Cerebellum (tissue), 4 donors: ENCODE measurements at places on chromosomes 5 and 9.
A peak's percentile ranks its signal among the peaks of the same experiment; 100 is the strongest.

DNA sequence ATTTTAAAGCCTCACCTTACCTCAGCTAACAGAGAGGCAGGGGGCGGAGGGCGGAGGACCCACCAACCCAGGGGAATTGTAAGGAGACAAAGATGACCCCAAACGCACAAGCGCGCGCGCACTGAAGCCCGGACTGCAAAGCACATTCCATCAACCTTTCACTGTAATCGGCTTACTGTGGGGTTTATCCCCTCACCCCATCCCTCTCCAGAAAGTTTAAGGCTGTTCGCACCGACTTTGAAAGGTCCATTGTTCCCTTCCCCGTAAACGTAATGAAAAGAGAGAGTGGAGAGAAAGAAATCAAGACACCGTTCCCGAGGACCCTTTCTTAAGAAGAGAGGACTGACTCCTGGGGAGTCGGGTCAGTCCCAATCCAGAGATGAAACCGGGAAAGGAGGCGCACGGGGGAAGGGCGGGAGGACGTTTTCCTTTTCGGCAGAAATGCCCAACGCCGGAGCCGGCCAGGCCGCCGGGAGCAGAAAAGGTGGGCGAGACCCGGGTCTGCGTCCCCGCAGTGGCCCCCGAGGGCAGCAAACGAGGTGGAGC lies 464 bp downstream of the CEMIP2 start:
- DNase-seq, result peak; percentile 24

DNA sequence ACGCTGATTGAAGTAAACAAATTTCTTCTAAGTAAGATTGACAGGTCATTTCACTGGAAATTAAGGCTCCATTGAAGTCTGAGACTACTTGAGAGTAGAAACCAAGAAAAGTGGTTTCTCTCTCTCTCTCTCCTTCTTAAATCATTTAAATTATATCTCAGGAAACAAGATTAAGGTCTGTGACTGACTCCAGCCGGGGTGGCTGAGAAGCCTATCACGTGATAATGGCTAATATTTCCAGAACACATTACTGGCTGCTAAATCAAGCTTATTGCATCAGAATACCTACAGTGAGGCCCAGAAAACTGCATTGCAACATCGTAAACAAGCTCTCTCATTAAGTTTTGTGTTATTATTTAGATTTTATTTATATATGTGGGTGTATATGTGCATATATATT lies 88.4 kb downstream of the PTCD2 start:
- DNase-seq, result no peak

- DNase-seq, result no peak
These were observed 53.4 kb upstream of the ALDH1B1 start for GRCh38 chr9:38339087-38339486.

DNA sequence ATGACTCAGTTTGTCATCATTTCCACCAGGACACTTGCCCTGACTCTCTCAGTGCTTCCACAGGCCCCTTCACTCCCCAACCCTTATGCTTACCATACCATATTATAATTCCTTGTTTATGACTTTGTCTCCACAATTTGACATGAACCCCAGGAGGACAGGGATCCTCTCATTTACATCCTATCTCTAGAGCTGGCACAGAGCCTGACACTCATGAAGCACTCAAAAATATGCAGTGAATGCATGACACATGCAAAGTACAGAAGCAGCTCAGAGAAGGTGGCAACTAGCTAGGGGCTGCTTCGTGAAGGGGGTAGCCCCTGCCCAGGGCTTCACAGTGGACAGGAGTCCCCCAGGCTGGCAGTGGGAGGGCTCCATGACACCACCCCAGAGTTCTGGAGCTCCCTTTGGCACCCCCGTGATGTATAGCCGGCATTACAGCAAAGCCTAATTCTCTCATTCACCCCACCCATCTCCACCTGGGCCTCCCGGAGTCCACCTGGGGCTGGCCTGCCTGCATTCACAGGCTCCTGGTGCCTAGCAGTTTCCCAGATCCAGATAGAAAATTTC lies 112.0 kb upstream of the SPOCK1 start:
- no peak for DNase-seq

GRCh38 chr9:88076286-88077070 lies 61.8 kb downstream of the SPATA31C2 start:
- peak; percentile 65 for DNase-seq
